ENCODE measurements at places on chromosomes 7 and 10.

DNA sequence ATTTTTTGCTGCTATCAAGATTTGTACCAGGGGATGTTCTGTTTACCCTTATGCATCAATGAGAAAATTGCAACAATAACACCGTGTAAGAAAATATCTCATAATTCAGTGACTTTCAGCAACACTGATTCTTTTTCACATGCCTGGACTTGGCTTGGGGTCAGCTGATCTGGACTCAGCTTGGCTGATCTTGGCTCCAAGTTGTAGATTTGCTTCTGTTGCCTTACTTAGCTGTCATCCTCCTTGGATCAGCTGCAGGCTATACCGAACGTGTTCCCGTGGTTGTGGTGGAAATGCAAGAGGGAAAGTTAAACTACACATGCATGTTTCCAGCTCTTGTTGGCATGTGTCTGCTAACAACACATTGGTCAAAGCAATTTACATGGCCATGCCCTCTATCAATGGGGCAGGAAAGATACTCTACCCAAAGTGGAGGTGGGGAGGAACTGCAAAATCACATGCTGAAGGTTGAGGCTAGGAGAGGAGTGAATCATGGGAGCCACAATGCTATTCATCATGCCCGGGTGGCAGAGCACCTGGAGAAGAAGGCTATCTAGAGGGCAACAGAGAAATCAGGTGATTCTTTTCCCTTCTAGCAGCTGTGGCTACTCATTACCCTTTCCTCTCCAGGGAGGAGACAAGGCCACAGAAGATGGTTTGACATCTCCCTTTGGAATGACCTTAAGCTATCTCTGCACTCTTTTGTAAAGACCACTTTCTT is 1276.3 kb upstream of the AUTS2 start:
- no peak for DNase-seq

GRCh38 chr7:152137476-152138025 is 112.1 kb downstream of the GALNT11 start:
- DNase-seq = no peak

DNA sequence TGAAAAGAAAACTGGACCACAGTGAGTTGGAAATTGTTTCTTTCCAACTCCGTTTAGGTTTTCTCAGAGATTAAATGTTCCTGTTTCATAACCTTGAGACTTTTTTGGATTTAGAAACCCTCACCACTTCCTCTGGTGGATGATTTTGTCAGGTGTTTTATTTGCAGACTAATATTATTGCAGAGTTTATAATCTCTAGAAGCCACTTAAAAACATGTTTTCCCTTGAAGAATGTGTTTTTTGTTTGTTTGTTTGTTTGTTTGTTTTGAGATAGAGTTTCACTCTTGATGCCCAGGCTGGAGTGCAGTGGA is 520 bp upstream of the MICU1 start:
- no peak for DNase-seq

GRCh38 chr7:94697035-94697974 is 41.4 kb upstream of the SGCE start:
- no peak for DNase-seq

- DNase-seq = no peak
Measured at GRCh38 chr10:117868151-117868550, 178.6 kb downstream of the RAB11FIP2 start.

DNA sequence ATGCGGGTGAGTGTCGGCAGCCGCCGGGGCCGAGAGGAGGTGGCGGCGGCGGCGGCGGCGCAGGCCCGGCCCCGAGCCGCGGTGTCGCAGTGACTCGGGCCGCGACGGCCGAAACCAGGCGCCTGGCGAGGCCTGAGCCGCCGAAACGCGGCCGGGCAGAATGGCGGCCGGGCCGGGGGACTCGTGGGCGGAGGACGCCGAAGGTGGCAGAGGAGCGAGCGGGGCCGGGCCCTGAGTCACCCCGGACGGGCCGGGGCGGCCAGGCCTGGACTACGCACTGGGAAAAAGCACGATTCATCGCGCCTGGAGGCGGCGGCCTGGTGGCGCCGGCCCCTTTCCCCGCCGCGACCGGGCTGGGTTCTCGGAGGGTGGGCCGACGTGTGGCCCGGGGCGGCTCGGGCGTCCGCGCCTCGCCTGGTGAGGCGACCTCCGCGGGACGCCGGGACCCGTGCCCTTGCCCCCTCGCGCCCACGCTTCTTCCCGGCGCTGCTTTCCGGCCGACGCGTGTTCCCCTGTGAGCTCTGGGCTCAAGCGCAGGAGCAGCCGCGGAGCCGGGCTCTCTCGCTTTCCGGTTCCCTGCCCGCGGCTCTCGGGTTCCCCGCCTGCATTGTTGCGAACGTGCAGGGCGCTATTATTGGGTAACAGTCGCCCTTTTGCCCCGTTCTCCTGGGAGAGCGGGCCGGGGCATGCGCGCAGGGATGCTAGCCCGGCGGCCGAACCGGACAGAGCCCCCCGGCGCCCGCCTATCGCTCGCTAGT is 500 bp downstream of the CUL1 start:
- DNase-seq = peak; percentile 42

- no peak for DNase-seq
Measured at GRCh38 chr10:117945651-117946050, 101.1 kb downstream of the RAB11FIP2 start.

DNA sequence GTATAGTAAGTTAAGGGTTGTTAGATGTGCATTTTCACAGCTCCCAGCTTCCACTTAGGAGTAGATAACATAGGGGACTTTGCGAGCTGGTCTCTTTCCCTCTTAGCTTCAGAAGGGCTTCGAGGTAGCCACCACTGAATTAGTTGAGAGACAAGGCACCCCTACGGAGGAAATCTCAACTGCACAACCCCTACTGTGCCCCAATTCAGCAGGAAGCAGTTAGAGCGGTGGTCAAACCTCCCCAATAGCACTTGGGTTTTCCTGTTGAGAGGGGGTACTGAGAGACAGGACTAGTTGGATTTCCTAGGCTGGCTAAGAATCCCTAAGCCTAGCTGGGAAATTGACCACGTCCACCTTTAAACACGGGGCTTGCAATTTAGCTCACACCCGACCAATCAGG is 1.1 kb upstream of the HERPUD2 start:
- no peak for DNase-seq

DNA sequence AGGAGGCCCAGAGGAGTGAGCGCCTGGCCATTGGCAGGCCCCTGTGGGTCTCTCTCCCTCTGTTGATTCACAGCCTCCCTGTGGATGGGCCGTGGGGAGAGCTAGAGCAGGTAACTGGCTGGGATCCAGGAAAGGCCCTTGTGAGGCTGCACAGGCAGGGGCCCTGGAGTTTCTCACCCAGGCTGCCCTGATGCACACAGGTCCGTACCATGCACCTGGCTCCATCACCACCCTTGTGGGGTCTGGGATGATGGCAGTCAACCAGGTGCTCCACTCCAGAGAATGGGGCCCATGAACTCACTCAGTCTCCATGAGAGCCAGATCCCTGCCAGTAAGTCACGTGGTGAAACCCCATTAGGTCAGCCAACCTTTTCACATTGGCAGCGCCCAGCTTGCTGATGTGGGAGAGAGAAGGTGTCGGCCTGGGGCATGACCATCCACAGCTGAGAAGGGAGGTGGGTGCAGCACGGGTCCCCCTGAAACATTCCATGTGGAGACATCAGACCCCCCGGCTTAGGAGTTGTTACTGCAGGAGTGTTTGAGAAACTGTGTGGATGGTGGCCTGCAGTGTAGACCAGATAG is 320.8 kb downstream of the ADARB2 start:
- DNase-seq = no peak

DNA sequence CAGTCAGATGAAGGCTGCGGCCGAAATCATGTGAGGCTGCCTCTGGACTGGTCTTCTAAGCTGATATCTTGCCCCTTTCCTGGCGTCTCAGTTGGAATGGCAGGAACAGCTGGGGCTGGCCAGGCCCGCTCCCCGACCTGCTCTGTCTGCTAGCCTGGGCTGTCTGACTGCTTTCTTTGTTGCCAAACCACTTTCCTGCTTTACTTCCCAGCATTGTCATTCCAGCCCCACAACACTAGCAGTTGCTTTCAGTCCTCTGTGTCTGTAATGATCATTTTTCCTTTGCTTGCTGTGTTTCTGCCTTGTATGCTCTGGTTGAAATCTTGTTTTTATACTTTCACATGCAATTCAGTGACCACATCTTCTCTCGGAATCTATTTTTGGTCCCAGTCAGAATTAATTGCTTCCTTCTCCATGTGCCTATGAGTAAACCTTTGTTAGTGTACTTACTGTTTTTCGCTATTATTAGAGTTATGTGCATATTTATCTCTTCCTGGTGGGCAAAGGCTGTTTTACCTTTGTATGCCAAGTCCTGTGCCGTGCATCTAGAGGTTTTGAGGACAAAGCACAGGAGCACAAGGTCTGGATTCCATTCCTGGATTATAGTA is 21.6 kb downstream of the PRPF18 start:
- no peak for DNase-seq

DNA sequence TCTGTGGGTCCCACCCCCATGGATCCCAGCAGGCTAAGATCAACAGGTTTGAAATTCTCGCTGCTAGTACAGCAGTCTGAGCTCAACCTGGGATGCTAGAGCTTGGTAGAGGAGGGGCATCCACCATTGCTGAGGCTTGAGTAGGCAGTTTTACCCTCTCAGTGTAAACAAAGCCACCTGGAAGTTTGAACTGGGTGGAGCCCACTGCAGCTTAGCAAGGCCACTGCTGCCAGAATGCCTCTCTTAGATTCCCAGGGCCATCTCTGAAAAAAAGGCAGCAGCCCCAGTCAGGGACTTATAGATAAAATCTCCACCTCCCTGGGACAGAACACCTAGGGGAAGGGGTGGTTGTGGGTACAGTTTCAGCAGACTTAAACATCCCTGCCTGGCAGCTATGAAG is 190.0 kb upstream of the CACNA2D1 start:
- DNase-seq = no peak

DNA sequence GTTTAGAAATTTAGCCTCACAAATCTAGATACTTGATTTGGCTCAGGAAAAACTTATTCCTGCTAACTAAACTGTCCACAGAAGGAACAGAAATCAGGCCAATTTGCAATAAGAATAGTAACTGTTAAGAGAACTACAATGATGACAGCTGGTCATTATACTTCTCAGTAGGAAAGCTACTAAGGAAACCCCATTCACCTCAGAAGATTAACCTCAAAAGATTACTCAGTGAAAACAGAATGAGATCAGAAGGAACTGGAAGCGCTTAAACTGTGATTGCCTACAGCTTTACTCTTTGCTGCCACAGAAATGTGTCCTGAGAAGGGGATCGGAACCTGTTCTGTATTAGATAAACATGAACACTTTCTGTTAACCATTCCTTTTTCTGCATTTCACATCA is 24.3 kb upstream of the DNAJB12 start:
- no peak for DNase-seq
